ENCODE measurements at places on chromosomes 11 and 22.

GRCh38 chr22:47372111-47372581, 609.7 kb downstream of the TBC1D22A start:
- DNase-seq: no peak

- no peak for DNase-seq
Measured at GRCh38 chr22:35425546-35425945, 25.6 kb downstream of the MCM5 start.

DNA sequence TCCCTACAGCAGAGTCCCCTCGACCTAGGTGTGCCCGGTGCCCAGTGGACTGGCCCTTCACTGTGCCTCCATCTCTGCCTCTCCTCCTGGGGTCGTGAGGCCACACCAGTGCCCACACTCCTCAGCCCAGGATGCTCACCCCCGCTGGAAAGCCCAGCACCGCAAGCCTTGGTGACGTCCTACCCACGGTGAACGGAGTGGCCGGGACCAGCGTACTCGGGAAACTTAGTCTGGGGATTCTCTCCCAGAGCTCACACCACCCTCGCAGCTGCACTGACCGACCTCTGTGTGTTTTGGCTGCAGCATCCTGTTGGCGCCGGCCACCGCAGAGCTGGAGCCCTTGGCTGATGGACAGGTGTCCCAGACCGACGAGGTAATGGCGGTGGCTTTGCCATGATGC, 35.5 kb upstream of the KRTAP5-7 start:
- DNase-seq: no peak

DNA sequence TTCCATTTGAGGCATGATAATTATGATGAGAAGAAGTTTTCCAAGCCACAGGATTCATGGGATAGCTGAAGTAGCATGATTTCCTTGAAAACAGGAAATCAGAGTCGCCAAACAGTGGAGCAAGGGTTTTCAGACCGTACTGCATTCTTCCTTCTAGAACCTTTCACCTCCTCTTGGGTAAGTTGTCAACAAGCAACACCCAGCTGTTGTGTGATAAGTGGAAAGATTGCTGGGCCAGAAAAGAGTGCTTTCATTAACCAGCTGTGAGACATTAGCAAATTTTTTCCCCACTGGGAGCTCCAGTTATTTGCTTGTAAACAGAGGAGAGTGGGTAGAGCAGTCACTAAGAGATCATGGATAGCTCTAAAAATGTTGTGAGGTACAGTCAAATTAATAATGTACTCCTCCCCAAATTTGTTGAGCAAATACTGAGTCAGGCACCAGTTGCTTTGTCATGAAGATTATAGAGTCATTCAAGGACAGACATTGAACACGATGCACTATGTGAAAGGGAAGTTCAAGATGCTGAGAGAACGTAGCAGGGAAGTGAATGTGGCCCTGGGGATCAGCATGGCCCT, 11.7 kb upstream of the MPEG1 start:
- DNase-seq: no peak

DNA sequence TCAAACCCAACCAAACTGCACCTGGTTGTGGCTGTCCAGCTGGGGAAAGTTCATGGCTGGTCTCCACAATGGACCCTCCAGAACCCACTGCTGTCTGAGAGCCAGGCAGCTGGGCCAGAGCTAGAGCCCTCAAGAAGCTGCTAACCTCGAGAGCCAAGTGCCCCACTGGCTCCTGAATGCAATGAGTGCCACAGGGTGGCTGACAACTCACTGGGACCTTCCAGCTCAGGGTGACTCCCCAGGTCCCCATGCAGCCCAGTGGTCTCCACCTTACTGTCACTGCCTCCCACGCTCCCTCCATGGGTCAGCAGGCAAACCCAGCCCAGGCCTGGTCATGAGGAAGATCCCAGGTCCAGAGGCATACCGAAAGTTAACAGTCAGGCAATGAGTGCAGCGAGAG, 8.0 kb upstream of the CHST1 start:
- no peak for DNase-seq

GRCh38 chr11:62984451-62984991, at the start of gene SLC22A6:
TSS of gene SLC22A6 (minus strand) at chr11:62984967. CDS start at chr11:62984690, 277 bp downstream.
- DNase-seq: no peak

GRCh38 chr22:36739185-36739584, 35.6 kb upstream of the CACNG2 start:
- DNase-seq: no peak

- no peak for DNase-seq
Measured at GRCh38 chr11:126154691-126155090, 56.8 kb downstream of the RPUSD4 start.

GRCh38 chr11:5007561-5007960, 12.9 kb downstream of the OR51L1 start:
- DNase-seq: no peak

- no peak for DNase-seq
Measured at GRCh38 chr11:72072348-72072747, 8.0 kb downstream of the NUMA1 start.

DNA sequence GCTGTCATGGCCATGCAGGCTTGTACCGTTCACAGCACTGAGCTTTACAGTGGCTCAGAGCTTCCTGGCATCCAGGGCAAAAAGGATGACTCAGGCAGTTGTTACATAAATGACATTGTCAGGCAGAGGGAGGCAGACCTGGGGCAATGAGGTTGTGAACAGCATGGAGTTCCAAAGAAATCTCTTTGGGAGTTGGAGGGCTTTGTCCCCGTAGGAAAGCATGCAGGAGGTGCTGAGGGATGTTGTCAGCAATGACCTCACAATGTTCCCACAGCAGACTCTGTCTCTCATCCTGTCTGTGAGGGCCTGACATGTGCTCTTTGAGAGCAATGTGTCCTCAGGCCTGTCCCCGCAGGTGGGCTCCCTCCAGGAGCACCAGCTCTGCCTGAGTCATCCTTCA, 25.9 kb upstream of the PDE2A start:
- DNase-seq: no peak

DNA sequence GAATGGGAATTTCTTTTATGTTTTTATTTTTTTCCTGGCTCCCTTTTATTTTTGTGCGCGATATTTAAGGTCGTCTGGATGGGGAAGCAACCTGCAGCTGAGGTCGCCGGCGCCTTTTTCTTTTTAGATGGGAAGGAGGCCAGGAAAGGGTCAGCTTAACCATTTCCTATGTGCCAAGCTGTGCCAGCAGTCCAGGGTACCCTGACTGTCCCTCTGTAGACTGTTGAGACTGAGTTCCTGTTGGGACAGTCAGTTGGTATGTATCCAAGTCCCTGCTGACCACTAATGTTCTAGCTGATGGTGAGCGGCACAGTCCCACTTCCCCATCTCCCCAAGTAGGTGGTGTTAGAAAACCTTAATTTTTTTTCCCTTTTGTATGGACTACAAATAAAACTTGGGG, 10.5 kb downstream of the RBM14 start:
- no peak for DNase-seq

GRCh38 chr11:19244084-19244483, 3.3 kb upstream of the E2F8 start:
- DNase-seq: no peak

DNA sequence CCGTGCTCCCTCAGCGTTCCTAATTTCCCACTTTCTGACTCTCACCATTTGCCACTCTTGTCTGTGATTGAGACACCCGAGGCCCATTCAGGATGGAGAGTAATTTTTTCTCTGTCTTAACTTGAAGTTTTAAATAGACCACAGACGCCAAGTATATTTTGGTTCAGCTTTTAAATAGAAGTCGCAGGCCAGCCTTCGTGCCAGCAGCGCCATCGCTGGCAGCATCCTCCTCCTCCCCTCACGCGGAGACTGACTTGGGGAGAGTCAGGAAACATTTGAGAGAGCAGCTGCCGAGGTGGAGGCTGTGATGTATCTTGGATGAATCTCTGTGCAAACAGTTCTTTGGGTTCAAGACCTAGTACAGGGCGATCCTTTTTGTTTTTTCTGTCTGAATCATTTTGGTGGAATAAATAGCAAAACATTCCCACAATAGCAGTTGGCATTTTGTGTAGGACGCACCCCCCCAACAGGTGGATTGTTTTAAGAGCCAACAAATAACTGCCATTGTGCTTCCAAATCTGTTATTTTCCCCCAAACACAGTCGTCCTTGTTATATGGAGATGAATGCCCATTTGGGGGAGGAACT, 889 bp upstream of the DMC1 start:
- DNase-seq: peak; percentile 10

DNA sequence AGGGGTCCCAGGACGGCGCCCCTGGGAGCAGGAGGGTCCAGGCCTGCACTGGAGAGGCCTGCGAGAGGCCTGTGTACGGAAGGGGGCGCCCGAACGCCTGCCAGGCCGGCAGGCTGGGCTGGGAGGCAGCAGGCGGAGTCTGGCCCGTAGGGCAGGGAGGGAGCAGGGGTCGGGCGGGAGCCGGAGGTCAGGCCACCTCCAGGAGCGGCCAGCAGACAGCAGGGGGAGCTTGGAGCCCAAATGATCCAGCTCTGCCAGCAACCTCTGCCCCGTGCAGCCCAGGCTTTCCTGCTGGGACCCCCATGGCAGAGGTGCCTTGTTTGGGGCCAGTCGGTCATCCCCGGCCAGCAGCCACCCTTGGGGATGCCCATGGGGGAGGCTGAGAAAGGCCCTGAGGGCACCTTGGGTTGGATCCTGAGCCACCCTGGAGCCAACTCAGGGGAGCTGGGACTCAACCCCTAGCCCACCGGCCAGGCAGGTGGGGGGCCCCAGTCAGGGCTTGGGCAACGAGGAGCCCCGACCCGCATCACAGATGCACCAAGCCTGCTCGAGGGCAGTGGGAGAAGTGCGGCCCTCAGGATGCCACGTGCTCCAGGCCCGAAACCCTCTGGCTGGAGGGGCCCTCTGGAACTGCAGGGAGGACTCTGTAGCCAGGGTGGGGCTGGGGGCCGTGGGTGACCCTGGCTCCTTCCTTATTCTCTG, 9.6 kb upstream of the SYT8 start:
- DNase-seq: no peak

DNA sequence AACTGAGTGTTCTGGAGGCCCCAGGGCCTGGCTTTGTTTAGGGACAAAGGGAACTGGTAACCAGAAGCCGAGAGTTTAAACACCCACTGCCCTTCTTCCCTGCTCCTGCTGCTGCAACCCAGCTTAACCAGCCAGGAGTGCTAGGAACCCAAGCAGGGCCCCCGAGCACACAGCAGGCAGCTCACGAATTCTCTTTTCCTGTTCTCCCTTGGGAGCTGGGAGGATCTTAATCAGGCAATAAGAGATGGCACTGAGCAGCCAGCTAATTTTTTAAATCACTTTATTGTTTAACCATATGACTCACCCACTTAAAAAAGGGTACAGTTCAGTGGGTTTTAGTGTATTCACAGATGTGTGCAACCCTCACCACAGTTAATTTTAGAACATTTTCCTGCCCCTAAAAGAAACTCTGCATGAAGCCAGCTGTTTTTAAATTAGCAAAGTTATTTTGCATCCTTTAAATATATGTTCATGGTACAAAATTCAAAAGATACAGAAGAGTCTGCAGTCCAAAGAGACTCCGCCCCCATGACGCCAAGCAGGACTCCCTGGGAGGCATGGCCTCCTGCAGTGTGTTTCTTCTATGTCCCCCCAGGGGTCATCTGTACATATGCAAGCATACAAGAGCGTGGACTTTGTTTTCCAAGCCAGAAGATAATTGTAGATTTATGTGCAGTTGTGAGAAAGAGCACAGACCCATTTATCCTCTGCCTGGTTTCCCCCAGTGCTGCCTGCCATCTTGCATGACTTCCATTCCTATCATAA, 18.9 kb upstream of the PPP6R3 start:
- DNase-seq: no peak

DNA sequence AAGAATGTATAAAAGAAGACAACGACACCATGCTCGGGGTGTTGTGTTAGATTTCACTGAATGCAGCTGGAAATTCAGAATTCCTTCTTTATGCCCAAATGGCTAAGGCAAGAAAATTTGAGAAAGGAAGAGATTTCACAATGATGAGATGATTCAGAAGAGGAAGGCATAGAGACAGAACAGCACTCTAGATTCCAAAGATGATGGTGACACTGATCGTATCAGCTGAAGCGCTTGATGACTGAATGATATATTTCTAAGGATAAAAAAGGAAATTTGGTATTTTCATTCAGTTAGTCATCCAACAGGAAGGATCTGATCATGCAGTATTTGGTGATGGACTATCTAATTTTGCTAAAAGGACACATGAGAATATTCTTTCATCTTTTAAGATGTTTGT, 189.2 kb downstream of the EFCAB6 start:
- DNase-seq: no peak

GRCh38 chr22:44710474-44711240, 8.7 kb downstream of the PRR5 start:
- no peak for DNase-seq

GRCh38 chr22:47564651-47565434, 802.4 kb downstream of the TBC1D22A start:
- DNase-seq: no peak

- DNase-seq: no peak
Measured at GRCh38 chr22:36356708-36357624, 30.8 kb downstream of the MYH9 start.

DNA sequence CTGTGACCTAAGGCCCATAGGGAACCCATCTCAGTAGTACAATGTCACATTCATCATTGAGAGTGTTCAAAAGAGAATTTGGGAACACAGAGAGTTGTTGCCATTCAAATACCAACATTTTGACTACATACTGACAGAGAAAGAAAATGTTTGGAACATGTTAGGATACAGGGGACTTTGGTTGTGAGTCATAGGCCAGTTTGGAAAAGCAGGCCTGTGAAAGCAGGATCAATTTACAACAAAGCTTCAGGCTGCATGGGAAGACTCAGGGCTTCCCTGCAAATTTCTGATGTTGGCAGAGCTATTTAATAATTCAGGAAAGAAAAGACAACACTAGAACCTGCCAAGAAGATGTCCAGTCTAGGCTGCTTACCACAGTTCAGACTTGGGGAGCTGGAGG, 374 bp downstream of the NLRP10 start:
- DNase-seq: no peak

DNA sequence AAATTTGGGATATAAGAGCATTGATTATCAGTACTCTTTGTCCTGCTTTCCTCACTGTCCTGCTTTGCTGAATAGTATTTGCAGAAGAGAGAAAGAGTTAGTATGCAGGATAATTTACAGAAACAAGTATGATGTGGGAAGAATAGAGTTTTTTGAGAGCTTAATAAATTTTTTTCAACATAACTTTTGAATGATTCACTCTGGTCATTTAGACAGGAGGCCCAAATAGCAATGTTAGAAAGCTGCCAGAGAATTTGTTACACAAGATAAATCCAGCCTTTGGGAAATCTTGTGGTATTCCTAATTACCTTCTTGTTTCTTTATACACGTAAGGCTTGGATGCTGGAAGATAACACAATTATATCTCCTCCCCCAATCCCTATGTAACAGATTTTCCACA, 484.6 kb downstream of the CNTN5 start:
- no peak for DNase-seq

- DNase-seq: no peak
Measured at GRCh38 chr11:120610111-120610510, 98.6 kb downstream of the GRIK4 start.

- no peak for DNase-seq
Measured at GRCh38 chr11:117444711-117445658, 117.3 kb downstream of the CEP164 start.

- no peak for DNase-seq
Measured at GRCh38 chr22:50734343-50734771, 3.6 kb upstream of the ACR start.
